GM12865 (cell line): ENCODE measurements at places on chromosomes 2 and 18.
A peak's percentile ranks its signal among the peaks of the same experiment; 100 is the strongest.

DNA sequence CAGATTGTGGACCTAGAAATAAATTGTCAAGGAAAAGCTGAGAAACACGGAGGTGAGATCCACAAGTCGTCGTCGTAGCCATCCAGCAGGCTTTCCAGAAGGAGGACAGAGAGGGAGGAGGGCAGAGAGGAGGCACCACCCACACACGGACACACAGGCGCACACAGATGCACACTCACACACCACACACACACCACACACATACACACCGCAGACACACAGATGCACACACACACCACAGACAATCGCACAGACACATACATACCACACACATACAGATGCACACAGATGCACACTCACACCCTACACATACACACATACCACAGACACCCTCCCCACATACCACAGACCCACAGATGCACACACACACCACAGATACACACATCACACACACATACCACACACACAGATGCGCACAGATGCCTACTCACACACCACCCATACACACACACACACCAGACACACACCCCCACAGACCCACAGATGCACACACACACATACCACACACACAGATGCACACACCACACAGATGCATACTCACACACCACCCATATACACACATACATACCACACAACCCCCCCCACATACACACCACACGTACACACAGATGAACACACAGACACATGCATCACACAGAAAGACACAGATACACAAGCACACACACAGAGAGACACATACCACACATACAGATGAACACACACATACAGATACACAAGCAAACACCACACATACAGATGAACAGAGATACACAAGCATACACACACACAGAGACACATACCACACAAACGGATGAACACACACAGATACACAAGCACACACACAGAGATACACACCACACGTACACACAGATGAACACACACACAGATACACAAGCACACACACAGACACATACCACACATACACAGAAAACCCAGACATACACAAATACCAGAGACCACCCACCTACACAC, 12.7 kb upstream of the BOK start:
- no peak for DNase-seq

DNA sequence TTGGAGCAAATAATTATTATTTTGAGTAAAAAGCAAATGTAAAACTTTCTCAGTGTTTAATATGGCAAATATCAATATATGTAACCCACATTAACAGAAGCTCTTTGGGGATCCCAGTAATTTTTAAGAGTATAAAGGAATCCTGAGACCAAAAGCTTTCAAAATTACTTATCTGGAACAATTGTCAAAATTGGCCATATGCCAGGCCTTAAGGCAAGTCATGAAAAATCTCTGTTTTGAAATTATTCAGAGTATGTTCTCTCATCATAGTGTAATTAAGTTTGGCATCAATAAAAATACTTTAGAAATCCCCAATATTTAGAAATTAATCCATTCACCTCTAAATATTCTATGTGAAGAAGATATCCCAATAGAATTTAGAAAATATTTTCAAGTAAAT, 225.3 kb upstream of the ARL4C start:
- DNase-seq, result no peak

GRCh38 chr2:125224188-125224587, 1199.1 kb downstream of the CNTNAP5 start:
- no peak for DNase-seq

DNA sequence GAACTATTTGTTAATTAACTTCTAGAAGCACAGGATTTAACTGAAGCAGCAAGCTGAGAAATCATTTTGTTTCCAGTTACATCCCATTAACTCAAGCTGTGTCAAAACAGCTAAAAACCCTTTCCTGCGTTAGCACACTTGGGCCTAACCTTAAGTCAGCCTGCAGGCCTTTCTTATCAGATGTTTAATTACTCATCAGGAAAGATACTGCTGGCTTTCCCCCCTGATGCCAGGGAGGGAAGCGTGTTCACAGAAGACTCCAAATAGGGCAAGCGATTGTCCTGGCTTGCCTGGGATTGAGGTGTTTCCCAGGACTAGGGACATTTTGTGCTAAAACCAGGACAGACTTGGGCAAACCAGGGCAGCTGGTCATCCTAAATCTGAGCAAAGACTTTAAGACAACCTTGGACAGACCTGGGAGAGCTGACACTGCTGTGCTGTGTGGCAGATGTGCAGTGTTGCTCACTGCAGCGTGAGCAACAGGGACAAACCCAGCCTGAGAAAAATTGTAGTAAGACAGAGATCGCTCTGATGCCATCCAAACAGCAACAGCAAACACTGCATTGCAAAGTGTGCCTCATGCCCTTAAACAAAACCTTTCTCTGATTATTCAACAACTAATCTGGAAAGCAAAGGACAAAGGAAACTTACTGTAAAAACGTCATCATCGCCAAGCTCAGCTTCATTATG, 100.9 kb downstream of the SPRED2 start:
- DNase-seq, result no peak

DNA sequence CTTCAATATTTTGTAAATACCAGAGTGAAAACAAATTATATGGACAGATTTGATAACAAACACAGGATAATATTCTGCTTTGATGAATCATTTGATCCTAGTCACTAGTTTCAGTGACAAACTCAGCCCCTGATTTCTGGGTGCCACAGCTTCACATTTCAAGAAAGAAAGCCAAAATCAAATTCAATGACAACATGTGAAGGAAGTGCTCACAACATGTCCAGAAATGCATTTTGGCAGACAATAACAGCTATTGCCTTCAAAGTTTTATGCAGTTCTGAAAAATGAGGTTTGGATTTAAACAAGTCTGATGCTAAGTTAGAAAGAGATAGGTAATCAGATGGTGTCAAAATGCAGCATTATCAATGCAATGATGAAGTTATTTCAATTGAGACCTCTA, 106.9 kb upstream of the PIEZO2 start:
- no peak for DNase-seq

- DNase-seq, result no peak
Measured at GRCh38 chr2:78984386-78984785, 41.1 kb upstream of the REG3G start.

GRCh38 chr18:31371989-31372388, 4.6 kb upstream of the DSG4 start:
- no peak for DNase-seq

- no peak for DNase-seq
Measured at GRCh38 chr2:195520671-195521155, 136.3 kb upstream of the SLC39A10 start.

- DNase-seq, result no peak
Measured at GRCh38 chr18:3029215-3029952, 16.4 kb upstream of the LPIN2 start.

DNA sequence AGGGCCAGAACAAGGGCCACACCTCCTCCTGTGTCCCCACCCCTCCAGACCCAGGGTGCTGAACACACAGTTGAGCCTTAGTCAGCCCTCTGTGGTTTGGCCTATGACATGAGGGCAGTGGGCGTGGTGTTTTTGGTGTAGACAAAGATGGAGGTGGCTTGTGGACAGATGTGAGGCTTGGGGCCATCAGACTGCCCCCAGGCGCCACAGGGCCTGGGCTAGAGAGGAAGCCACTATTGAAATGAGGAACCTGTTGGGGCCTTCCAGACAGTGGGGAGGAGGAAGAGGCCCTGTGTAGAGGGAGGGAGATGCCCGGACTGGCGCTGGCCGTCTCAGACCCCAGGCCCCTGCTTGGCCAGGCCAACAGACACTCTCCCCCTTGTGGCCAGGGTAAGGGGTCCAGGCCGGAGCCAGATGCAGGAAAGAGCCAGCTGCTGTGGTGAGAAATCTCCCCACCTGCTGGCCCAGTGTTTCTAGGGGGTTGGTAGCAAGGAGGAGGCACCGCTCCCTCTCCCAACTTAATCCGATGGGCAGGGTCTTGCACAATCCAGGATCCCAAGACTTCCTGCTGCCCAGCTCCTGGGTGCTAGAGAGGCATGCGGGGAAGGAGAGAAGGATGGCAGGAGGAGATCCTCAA, 53.8 kb downstream of the SMAD7 start:
- peak; percentile 52 for DNase-seq
